SW 1271 (cell line): ENCODE measurements at places on chromosomes 1 and 21.

GRCh38 chr1:15027515-15027986, 126.0 kb upstream of the TMEM51 start:
- DNase-seq, result peak; percentile 11

GRCh38 chr1:115951560-115951959, 24.8 kb upstream of the SLC22A15 start:
- DNase-seq, result no peak

- no peak for DNase-seq
These were observed 45.5 kb downstream of the TGFB2 start for GRCh38 chr1:218390618-218391017.

- DNase-seq, result peak; percentile 1
These were observed at the start of gene KCNJ6 for GRCh38 chr21:37916310-37917051. Gene KCNJ6 (minus strand): TSS chr21:37916457. CDS start chr21:37840682, 75,775 bp downstream.

DNA sequence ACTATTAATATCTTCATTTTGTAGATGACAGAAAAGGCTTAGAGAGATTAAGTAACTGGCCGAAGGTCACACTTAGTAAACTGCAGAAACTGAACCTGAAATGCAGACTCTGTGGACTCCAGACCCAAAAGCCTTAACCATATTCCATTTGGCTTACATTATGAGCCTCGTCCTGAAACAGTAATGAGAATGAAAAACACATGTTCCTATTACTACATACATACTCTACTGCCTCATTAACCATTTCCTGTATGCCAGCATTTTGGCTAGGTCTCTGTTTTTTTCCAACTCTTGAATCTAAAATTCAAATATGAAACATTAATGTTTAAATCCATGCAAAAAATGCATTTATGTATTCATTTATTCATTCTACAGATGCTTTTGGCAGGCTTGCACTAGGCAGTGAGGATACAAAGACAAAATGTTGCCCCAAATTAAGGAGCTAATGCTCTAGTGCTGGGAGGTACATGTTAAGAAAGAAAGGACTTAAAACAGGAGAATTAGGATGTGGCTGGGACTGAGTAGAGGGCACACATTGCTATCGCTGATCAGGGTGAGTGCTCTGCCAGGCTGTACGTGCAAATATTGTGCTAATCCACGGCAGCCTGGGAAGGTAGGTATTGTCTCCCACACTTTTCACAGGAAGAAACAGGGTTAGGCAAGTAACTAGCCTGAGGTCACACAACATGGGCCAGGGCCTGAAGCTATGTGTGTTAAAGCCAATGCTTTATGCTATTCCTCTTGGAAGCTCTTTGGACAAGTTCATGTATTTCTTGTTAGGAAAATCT, 14.0 kb downstream of the DEGS1 start:
- no peak for DNase-seq

DNA sequence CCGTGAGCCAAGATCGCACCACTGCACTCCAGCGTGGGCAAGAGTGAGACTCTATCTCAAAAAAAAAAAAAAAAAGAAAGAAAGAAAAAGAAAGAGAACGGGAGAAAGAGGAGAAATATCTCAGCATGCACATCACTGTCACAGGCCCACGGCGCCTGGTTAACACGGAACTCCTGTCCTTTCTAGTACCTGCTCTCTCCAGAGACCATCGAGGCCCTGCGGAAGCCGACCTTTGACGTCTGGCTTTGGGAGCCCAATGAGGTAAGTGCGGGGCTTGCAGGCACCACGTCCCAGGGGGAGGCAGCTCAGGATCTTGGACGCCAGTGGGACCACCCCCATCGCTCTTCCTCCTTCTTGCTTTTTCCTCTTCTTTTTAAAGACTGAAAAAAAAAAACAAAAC, 100.4 kb downstream of the PDE9A start:
- DNase-seq, result no peak

DNA sequence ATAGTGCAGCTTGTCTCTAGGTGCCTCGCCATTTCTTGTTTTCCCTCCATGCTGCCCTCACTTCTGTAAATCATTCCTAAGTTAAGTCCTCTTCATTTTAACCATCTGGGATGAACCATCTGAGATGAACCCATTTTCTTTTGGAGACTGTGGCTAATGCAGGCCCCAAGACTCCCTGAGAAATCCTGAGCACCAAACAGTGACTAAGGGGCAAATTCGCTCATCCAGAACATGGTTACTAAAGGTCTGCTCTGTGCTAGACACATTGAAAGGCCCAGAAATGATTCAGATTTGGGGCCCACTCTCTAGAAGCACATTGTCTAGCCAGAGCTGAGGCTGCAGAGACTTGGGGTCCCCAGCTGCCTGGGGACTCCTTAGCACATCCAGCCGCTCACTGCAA, 151.9 kb upstream of the CTTNBP2NL start:
- no peak for DNase-seq

DNA sequence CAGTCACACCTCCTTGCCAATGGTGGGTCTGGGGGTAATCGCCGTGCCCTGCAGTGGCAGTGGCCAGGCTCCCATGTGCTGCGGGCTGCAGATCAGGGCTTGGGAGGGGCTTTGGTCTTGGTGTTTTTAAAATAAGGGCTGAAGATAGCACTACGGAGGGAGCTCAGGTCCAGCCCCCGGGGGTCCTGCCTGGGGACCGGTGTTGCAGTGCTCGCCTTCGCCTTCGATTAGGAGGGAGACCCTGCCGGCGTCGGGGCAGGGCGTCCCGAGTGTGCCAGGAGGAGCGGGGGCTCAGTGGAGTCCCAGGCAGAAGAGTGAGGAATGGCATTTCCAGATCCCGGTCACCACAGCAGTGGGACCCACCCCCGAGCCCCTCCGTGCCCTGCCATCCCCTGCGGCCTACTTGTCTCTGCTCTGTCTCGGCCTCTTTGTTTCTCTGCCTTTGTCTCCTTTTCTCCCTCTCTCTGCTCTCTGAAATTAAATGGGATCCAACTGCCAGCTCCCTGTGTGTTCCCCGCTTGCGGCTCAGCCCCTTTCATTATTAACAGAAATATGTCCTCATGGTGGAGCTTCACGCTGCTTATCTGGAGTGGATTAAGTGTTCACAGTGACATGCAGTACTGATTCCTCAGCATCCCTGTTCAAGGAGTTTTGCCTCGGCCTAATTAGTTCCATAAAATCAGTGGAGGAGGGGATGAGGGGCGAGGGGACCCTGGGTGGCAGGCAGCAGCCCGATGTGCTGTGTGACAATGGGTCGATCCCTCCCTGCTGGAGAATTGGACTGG, 44.4 kb downstream of the DMRTB1 start:
- DNase-seq, result no peak

- no peak for DNase-seq
These were observed 24.7 kb upstream of the KDM4A start for GRCh38 chr1:43625063-43625780.

GRCh38 chr1:25944986-25945385, 38.8 kb upstream of the STMN1 start:
- no peak for DNase-seq

- DNase-seq, result no peak
These were observed 15.8 kb downstream of the PROK1 start for GRCh38 chr1:110466646-110467280.

GRCh38 chr1:231951374-231951773, 324.8 kb downstream of the DISC1 start:
- DNase-seq, result no peak

GRCh38 chr1:219365451-219365850, 191.8 kb downstream of the LYPLAL1 start:
- DNase-seq, result no peak

DNA sequence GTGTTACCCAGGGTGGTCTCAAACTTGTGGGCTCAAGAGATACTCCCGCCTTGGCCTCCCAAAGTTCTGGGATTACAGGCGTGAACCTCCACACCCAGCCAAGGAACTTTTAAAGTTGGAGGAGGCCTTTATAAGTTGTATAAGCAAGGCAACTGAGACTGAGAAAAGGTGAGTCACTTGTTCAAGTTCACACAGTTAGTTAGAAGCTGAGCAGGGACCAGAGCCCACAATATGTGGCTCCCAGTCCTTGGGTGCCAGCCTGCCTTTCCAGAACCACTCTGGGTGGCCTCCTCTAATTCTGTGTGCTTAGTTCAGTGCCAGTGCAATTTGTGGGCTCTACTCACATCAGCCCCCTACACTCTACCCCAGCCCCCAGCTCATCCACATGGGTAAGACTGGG, 3.7 kb downstream of the RAB25 start:
- no peak for DNase-seq

- no peak for DNase-seq
These were observed 94.4 kb downstream of the PDE9A start for GRCh38 chr21:42747746-42748351.

- no peak for DNase-seq
These were observed 61.6 kb downstream of the SLX9 start for GRCh38 chr21:45001134-45002095.

DNA sequence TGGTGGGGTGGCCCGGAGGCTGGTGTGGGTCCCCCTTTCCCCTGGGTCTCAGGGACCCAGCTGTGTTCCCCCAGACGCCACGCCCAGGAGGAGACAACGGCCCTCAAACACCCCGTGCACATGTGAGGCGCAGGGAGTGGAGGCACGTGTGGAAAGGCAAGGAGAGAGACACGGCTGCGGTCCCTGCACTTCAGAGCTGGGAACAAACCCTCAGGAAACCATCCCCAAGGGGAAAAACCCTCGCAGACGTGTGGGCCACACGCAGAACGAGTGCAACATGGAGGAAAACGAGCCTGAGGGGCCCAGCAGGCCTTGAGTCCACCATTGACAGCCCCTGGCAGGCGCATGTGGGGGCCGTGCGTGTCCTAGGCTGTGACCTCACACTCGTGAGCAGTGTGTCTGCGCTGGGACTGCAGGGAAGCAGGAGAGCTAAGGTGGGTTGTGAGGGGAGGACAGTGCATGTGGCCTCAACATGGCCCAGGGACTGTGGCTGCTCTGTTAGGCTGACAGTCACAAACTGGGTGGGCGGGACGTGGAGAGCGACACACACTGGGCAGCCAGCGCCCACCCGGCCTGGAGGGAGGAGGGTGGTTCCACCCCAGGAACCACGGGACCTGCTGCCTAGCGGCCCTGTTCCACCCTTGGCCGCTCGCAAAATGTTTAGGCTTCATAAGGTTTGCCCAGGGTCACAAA, 20.0 kb downstream of the ITGB2 start:
- no peak for DNase-seq

DNA sequence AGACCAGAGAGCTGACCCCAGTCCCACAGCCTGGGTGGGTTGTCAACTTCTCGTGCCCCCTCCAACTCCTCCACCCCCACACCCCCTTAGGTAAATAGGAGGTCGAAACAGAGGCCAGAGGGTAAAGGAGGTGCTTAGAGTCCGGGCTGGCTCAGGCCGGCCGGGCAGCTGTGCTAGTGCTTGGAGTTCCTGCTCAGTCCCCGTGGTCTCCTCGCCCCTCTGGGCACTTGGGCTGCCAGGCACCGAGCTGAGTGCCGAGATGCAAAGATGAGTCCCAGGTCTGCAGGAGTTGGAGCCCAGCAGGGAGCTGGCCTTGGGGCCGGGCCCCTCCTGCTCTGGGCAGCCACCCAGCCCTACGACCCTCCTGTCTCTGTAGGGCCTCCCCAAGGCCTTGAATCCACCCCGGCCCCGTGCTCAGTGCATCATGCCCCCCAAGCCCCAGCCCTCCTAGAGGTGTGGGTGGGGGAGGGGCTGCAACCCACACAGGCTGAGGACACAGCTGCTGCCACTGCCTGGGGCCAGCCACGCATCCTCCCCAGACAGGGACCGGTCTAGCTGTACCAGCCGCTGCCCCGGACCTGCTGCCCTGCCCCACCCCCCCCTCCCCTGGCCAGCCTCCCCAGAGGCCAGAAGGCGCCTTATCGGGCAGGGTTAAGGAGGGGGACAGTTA, 1.9 kb downstream of the SMIM1 start:
- DNase-seq, result no peak

- no peak for DNase-seq
These were observed 154.5 kb upstream of the SPAG17 start for GRCh38 chr1:118339400-118340124.

DNA sequence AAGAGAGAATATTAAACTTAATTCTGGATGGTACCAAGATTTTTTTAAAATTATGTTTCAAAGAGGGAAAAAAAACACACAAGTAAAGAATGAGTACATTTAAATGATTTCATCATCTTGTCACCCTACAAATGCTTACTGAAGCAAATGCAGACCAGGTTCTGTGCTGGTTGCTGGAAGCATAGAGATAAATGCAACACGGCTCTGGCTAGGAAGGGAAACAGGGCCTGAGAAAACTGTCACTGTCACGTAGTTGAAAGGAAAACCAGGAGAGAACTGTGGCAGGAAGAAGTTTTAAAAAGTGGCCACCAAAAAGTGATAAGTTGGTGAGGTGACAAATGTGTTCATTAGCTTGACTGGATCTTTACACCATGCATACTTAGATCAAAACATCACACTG, 336.9 kb upstream of the NFIA start:
- no peak for DNase-seq

GRCh38 chr1:51302270-51302669, 28.1 kb downstream of the TTC39A start:
- DNase-seq, result no peak

GRCh38 chr1:11720525-11720924, 15.4 kb upstream of the AGTRAP start:
- DNase-seq, result no peak

DNA sequence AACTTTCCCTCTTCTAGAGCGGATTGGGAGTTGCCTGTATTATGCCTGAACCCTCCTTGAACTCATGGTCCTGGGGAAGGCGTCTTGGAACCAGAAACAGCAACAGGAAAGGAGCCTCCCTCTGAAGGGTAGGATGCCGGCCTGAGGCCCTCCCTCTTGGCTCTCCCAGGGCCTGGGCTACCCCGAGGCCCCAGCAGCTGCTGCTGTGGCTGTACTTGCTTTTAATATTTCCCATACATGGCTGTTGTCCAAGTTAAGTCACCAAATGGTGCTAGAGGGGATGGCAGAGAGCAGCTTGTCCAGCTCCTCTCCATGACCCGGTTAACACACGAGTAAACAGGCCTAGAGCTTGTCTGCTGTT, 10.5 kb downstream of the CHRNB2 start:
- DNase-seq, result no peak

DNA sequence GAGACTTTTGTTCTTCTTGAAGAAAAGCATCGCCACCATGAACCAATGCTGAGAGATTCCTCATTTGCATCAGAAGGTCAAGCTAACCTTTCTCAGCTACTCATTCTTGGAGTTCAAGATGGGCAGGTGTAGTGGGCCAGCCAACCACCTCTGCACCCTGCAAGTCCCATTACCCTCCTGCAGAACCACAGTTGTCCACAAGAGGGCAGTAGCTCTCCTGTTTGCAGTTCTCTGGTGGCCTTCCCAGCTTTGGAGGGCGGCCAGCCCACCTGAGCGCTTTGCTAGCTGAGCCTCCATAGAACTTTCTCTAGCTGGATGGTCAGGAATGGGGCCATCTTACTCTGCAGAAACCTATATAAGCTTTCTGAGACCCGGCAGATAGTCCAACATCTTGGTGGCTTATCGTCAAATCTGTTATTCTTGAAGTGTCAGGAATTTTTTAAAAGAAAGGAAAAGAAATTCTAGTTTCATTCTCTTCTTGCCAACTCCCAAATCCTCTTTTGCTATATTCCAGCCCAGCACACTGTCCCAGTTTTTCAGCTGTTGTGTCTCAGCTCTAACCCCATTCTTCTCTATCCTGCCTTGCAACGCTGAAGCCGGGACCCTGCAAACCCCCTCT, 11.0 kb upstream of the LMX1A start:
- peak; percentile 20 for DNase-seq

DNA sequence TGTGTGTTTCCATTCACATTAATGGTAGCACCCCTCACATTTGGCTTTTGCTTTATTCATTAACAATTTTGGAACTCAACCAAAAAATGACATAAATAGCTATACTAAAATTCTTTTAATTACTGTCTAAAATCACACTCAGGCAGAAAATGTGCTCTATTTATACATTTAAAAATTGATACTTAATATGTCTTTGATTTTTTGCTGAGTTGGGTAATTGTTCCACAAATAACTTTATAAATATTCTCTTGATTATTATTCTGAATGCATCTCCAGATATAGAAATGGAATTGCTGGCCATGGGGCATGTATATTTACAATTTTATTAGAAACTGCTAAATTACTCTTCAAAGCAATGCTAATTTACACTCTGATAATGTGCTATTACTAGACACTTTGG, 658.7 kb upstream of the CHRM3 start:
- DNase-seq, result no peak
